ENCODE measurements at places on chromosomes 7 and 10.

- DNase-seq = no peak
These were observed at the start of gene PAPSS2 for GRCh38 chr10:87659571-87660483. PAPSS2 (plus strand) TSS chr10:87659878; CDS start chr10:87659982, 104 bp downstream.

GRCh38 chr10:38157270-38157685 is 63.1 kb downstream of the ZNF37A start:
- DNase-seq = no peak

DNA sequence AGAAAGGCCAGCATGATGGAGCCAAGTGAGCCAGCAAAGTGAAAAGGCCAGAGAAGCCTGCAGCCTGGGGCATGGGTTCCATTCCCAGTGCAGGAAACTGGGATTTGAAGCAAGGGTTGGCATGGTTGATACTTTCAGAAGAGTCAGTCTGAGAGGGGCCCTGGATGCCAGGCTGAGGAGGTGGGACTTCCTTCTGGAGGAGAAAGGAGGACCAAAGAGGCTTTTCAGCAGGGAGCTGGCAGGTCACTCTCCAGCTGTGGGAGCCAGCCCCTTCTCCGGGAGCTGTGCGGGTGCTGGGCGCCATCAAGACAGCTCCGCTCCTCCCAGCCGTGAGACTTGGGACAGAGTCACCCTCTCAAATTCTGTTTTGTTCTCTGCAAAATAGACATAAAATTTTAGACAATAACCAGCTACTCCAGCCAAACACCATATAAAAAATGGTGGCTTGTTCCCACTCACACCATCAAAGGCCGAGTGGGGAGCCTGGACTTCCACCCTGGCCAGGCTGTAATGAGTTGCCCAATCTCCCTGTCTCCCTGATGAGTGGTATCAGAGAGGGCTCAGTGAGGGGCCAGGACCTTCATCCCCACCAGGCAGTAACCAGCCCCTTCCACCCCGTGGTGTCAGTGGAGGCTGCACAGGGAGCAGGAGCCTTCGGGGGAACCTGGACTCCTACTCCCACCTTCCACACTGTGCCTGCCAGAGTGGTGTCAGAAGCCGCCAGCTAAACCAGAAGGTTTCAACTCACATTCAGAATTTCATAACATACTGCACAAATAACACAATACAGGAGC is 133.6 kb upstream of the RET start:
- DNase-seq = no peak

DNA sequence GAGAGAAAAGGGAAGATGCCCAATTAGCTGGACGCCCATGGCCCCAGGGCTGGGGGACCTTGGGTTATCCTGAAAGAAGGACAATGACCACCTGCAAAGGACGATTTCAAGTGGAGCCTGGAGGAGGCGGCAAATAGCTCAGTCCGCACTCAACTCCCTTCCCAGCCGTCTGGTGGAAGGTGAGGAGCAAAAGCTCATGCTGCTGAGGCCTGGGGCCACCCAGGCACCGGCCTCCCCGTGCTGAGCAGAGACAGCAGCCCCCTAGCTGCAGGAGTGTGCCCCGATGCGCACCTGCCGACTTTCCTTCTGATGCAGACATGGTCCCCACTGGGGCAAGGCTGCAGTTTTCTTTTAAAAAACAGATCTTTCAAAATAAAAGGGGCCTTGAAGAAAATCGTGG is 7.9 kb downstream of the FAM20C start:
- no peak for DNase-seq

GRCh38 chr7:148037044-148037443 is 553.5 kb upstream of the C7orf33 start:
- no peak for DNase-seq

- no peak for DNase-seq
These were observed 179.2 kb upstream of the BET1 start for GRCh38 chr7:94183289-94183749.

GRCh38 chr10:125064681-125065492 is 95.5 kb downstream of the CTBP2 start:
- no peak for DNase-seq

DNA sequence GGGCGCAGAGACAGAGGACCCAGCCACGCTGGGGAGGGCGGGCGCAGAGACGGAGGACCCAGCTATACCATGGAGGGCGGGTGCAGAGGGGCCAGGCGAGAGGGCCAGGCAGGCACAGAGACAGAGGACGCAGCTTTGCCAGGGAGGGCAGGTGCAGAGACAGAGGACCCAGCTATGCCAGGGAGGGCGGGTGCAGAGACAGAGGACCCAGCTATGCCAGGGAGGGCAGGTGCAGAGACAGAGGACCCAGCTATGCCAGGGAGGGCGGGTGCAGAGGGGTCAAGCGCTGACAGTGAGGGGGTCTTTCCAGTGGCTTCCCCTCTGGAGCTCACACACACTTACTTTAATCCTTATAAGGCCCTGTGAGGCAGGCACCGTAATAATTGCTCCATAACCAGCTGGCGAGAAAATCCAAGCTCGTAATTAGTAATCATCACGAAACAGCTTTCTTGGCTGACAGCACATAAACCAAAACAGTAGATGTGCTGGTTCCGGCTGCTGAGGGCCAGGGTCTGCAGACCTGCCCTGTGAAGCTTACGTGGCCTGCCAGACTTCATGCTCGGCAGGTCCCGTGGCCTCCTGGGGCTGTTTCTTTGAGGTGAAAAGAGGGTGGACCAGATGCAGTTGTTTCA is 137.2 kb downstream of the VIPR2 start:
- DNase-seq = no peak

GRCh38 chr7:101125989-101126650 is 784 bp upstream of the SERPINE1 start:
- DNase-seq = no peak

- no peak for DNase-seq
These were observed 91.4 kb downstream of the EXOC4 start for GRCh38 chr7:133344275-133344674.

DNA sequence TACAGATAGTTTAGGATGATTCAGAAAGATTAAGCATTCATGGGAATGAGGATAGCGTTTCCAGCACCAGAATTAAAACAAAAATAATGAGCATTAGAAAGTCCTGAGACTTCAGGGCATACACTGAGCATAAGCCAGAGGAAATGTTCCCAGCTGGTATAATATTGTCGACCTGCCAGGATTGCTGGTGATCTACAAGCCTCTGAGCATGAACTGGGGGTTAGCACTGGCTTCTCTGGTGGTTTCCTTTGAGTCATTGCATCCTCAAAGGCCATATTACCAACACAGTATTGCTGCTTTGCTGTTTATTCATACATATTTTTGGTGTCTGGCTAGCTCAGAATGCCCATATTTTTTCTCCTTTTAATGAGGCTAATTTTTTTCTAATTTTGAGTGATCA is 10.7 kb upstream of the ATRNL1 start:
- DNase-seq = no peak

GRCh38 chr10:6925146-6925545 is 345.1 kb upstream of the PRKCQ start:
- no peak for DNase-seq
